ENCODE measurements at places on chromosomes 4 and X.

- DNase-seq = no peak
Observed at GRCh38 chr4:118410138-118410537, 57.3 kb upstream of the PRSS12 start.

- no peak for DNase-seq
Observed at GRCh38 chr4:55318175-55319129, 27.6 kb upstream of the SRD5A3 start.

DNA sequence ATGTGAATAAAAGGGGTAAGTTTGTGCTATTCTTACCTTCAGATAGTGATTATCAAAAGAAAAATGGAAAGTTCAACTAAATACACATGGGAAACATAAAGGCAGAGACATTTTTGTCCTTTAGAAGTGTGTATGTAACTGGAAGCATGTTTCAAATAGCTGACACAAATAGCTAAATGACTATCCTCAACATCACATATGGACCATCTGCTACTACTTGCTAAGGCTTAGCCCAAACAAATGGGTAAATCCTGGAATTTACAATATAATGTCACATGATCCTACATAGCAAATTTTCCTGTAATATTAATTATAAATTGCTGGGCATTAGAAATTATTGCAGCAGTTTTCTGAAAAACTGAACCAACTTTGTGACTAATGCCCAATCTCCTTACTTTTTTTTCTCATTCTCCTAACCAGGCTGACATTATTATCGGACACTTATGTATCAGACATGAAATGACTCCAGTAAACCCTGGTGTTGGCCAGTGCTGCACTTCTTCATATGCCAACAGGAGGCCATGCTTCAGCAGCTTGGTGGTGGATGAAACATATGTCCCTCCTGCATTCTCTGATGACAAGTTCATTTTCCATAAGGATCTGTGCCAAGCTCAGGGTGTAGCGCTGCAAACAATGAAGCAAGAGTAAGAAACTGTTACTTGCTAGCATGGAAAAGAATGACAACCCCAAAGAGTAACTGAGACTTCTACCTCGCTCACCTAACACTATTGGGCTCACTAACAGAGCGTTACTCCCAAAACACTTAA, 16.1 kb downstream of the AFP start:
- no peak for DNase-seq

- DNase-seq = peak; percentile 36
Observed at GRCh38 chrX:55919367-55920221, 202.0 kb downstream of the RRAGB start.

- no peak for DNase-seq
Observed at GRCh38 chr4:176800891-176801534, 8.3 kb upstream of the VEGFC start.

- no peak for DNase-seq
Observed at GRCh38 chr4:142452161-142452855, 393.8 kb downstream of the INPP4B start.

- no peak for DNase-seq
Observed at GRCh38 chr4:101458914-101459313, 111.6 kb upstream of the PPP3CA start.

DNA sequence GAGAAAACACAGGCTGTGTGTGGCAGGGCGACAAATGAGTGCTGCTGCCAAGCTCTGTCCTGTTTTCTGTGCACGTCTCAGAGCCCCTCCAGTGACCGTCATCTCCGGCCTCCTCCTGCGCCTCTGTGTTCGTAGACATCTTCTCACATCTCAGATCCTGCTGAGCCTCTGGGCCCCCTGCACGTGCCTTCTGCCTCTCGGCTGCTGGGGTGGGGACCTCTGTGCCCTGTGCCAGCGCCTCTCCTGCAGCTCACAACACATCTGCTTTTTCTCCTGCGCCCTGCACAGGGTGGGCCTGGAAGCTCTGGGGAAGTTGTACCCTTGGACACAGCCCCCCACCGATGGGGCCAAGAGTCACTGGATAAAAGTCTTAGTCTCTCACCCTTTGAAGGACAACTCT, 2.4 kb upstream of the CTAG2 start:
- DNase-seq = no peak

DNA sequence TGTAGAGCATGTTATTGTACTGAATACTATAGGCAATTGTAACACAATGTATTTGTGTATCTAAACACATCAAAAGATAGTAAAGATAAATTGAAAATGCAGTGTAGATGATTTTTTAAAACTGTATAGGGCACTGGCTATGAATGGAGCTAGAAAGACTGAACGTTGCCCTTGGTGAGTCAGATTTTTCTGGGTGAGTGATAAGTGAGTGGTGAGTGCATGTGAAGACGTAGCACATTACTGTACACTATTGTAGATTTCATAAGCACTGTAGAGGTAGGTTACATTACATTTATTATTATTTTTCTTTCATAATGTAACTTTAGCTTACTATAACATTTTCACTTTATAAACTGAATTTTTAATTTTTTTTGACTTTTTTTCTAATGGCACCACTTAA, 1491.6 kb downstream of the TECRL start:
- DNase-seq = no peak

DNA sequence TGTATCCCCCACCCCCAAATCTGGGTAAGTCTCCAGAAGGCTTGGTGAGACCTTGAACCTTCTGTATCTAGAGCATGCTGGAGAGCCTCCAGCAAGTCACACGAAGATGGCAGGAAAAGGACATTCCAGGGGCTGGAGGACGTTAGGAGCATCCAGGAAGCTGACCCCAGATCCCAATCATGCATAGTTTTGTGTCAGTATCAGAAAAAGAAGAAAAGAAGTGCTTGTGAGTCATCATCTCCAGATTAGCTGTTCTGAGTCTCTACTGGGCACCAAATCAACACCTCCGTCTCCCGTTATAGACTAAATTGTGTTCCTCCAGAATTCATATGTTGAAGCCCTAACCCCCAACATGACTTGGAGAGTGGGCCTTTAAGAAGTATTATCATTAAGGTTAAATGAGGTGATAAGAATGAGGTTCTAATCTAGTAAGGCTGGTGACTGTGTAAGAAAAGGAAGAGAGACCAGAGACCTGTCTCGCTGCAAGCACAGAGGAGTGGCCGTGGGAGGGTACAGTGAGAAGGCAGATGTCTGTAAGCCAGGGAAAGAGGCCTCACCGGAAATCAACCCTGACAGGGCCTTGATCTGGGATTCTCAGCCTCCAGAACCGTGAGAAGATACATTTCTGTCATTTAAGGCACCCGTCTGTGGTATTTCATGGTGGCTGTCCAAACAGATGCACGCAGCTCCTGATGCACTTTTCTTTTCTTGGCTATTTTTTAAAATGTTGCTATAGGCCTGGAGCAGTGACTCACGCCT, 38.1 kb upstream of the CLDN24 start:
- no peak for DNase-seq

DNA sequence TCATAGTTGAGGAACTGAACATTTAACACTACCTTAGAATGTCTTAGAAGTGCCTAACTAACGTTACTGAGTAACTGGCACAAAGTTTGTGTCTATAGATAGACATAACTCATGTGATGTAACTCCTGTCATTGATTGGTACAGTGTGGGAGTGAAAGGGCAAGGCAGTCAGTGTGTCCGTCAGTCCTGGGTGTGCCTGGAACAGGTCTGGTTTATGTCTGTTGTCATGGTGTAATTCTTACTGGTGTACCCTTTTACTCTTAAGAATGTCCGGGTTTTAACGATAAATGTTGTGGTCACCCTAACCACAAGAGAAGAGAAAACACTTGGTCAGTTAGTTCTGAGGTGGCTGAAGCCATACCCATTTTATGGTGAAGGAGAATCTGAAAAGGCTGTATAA, 93.1 kb upstream of the ESX1 start:
- DNase-seq = no peak

- DNase-seq = no peak
Observed at GRCh38 chr4:146638786-146639505, at the start of gene POU4F2. Gene POU4F2, plus strand, starts transcription at chr4:146638893. Its CDS starts 248 bp downstream, at chr4:146639141.

DNA sequence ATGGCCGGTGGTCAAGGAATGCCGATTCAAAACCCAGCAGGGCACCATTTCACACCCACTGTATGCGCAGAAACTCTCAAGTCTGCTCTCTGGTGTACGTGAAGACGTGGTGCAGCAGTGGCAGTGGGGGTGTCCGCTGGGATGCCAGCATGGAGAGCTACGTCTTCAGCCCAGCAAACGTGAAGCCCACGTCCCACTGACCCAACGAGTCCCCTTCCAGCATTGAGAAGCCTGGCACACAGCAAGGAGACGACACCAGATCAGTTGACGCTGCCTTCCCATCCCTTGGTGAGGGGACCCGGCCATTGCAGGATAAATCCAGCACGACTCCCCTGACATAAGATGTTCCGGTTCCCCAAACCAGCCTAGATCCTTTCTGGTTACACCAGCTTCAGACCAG, 2.2 kb upstream of the PLXNB3 start:
- DNase-seq = no peak

- no peak for DNase-seq
Observed at GRCh38 chr4:165425629-165426028, 46.8 kb downstream of the CPE start.

GRCh38 chr4:72553540-72554337, 15.3 kb downstream of the ADAMTS3 start:
- DNase-seq = no peak

- no peak for DNase-seq
Observed at GRCh38 chr4:101049549-101050001, 297.8 kb downstream of the PPP3CA start.

GRCh38 chr4:12319765-12320164, 891.1 kb upstream of the HS3ST1 start:
- no peak for DNase-seq

GRCh38 chr4:71976523-71976922, 55.3 kb upstream of the NPFFR2 start:
- no peak for DNase-seq

- DNase-seq = no peak
Observed at GRCh38 chr4:41414412-41414779, 123.6 kb upstream of the LIMCH1 start.

DNA sequence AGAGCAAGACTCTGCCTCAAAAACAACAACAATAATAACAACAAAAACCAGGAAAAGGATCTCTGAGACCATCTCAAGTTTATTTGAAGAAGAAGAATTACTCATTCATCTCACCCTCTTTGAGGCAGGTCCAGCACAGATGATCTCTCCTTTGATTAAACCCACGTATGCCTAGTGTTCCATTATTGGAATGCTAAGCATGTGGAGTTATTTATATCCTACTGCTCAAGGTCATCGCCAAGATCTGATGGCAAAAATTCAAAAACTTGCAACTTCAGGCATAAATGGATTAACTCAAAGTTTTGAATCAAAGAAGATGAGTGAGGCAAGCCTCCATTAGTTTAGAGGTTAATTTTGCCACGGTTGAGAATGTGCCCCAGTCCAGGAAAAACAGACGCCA, 184.2 kb downstream of the DHRSX start:
- DNase-seq = no peak

DNA sequence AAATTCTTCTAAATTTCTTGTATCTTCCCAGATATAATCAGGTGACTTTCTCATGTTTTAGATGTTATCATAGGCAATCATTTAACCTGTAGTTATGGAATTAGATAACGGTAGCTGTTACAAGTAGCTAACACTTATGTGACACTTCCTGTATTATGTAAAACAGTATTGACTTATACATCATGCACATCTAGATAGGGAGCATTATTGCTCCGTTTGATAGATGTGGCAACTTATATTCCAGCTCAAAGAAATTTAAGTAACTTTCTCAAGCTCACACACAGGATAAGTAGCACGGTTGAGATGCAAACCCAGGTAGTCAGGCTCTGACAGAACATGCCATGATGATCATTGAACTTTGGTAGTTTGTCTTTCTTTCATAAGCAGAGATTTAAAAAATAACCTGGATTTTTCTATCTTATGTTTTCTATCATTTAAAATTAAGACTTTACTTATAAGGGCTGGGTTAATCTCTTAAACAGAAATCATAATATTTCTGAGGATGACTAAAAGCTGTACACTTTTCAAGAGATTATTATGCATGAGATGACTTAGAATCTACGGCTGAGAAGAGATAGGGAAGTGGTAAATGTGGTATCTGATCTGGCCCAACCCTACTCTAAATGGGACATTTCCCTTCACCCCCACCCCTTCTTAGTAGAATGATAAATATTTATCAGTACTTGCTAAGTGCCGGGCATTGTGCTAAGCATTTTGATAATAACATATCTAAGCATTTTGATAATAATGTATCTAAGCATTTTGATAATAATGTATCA, 69.1 kb upstream of the HPGD start:
- DNase-seq = no peak

DNA sequence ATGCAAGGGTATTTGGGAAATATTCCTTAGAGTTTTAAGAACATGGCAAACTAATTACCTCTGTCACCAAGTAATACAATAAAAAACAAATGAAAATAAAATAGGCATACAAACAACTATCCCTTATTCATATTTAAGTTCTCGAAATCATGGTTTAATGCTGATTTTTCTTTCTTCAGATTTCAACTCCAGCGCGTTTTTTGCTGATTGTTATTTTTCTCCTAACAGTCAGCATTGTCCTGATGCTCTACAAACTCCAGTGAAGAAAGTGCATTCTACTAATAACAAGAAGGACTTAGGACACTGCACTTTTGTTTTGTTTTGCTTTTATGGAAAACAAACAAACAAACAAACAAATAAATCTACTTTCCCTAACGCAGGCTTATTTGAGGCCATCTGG, 282.4 kb downstream of the FSTL5 start:
- no peak for DNase-seq

GRCh38 chrX:122512561-122513072, 671.5 kb upstream of the GRIA3 start:
- DNase-seq = no peak

DNA sequence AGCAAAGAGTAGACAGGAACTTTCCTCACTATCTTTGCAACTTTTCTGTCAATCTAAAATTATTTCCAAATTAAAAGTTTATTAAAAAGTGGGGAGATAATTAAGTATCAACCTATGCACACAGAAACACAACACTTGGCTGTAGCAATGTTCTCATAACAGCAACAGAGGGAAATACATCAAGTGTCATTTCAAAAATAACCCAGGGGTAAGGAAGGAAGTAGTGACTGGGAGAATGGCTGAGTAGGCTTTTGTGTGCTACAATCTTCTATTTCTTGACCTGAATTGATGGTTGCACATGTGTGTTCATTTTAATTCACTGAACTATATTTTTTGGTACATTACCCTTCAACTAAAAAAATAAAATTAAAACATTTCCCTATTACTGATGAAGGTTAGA, 67.5 kb downstream of the ABCG2 start:
- no peak for DNase-seq

GRCh38 chr4:54231419-54231767, 2.3 kb downstream of the PDGFRA start:
- no peak for DNase-seq

GRCh38 chr4:80903020-80903419, 127.5 kb upstream of the BMP3 start:
- DNase-seq = no peak

DNA sequence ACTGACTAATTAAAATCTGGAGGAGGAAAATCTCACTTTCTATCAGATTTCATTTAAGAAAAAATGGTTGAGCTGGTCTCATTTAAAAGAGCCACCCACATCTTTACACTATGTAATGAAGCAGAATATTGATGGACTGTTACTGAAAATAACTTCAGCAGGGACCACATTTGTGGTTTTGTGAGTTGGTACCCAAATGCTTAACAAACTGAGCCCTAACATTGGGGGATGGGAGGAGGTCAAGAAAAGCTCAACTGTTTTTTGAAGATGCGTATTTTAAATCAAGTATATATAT, 30.1 kb downstream of the HOPX start:
- no peak for DNase-seq

GRCh38 chr4:109559625-109559982, 442 bp upstream of the MCUB start:
- no peak for DNase-seq
